Osteocyte (in vitro differentiated cells): ENCODE measurements at places on chromosomes 13 and 19. TPM values are rescaled to one million over a fixed set of nuclear protein-coding genes. Genes with fewer than 3 reads are reported as not detected.

Gene PRODH2
- total RNA-seq, result not detected in 2 replicates

Gene USPL1
- total RNA-seq, result 11.9 TPM in 2 replicates

Gene VRK3
- 31.5 and 35.8 TPM in 2 replicates for total RNA-seq

Gene ZNF506
- total RNA-seq, result 7.8 and 10.5 TPM in 2 replicates

Gene FBN3
- total RNA-seq, result 0.19 and 0.42 TPM in 2 replicates

Gene CEACAM20
- total RNA-seq, result not detected in 2 replicates

Gene KCNC3
- total RNA-seq, result 1.1 and 1.2 TPM in 2 replicates

Gene SIGLEC12
- total RNA-seq, result not detected in 2 replicates

Gene TMIGD2
- not detected in 2 replicates for total RNA-seq

Gene CGB3
- not detected in 2 replicates for total RNA-seq

Gene NLRP11
- not detected in 2 replicates for total RNA-seq

Gene AMER2
- total RNA-seq, result not detected in 2 replicates

Gene BORA
- total RNA-seq, result 2.0 and 3.3 TPM in 2 replicates

Gene SPACA7
- not detected in 2 replicates for total RNA-seq

Gene SCN1B
- total RNA-seq, result 7.3 and 8.1 TPM in 2 replicates

Gene GGACT
- total RNA-seq, result 7.1 and 10.4 TPM in 2 replicates

Gene ATXN8OS
- total RNA-seq, result not detected in 2 replicates

Gene FFAR2
- total RNA-seq, result not detected in 2 replicates

Gene FUT3
- total RNA-seq, result not detected in 2 replicates

Gene RXFP2
- total RNA-seq, result not detected in 2 replicates

Gene ZNF208
- not detected in 2 replicates for total RNA-seq

Gene KLK8
- not detected in 2 replicates for total RNA-seq

Gene SYCN
- not detected in 2 replicates for total RNA-seq

Gene BST2
- total RNA-seq, result 1.8 and 2.3 TPM in 2 replicates

Gene CYP2F1
- total RNA-seq, result not detected in 2 replicates

Gene CEACAM1
- not detected in 2 replicates for total RNA-seq

Gene TGDS
- 7.2 and 8.2 TPM in 2 replicates for total RNA-seq

Gene POLR1D
- 96.4 and 101 TPM in 2 replicates for total RNA-seq

Gene KCNN4
- total RNA-seq, result 0.64 and 1.5 TPM in 2 replicates

Gene NLRP9
- total RNA-seq, result not detected in 2 replicates

Gene APC2
- 1.2 and 1.5 TPM in 2 replicates for total RNA-seq

Gene TEX101
- not detected in 2 replicates for total RNA-seq
